ENCODE measurements at places on chromosomes 5 and 9.
A peak's percentile ranks its signal among the peaks of the same experiment; 100 is the strongest.

DNA sequence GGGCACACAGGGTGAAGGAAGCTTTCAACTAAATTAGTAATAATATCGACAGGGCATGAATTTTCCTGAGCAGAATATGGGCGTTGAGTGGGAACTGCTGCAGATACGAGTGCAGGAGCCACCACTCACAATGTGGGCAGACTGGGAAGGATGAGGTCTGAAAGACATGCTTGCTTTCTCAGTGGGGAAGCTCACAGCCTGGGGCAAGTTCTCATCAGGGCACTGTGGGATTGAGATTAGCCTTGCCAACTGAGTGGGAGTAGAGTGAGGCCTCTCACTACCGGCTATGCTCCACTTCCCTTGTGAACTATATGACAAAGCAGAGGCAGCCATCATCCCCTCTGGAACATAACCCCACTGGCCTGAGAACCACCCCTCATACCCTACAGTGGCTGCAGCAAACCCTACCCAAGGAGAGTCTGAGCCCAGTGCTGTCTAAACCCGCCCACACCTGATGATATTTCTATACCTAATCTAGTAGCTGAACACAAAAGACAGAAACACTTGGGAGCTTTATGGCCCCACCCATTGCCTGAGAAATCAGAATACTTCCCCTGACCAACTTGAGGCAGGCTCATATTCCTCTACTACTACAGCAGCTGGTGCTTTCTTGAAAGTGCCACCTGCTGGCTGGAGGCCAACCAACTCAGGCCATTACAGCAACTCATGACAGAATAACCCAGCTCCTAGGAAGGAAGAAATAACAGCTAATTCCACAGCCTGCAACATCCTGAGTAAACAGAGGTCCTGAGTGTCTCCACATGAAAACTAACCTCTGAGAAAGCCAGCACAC is 173.7 kb upstream of the SPEF2 start:
- DNase-seq = no peak

DNA sequence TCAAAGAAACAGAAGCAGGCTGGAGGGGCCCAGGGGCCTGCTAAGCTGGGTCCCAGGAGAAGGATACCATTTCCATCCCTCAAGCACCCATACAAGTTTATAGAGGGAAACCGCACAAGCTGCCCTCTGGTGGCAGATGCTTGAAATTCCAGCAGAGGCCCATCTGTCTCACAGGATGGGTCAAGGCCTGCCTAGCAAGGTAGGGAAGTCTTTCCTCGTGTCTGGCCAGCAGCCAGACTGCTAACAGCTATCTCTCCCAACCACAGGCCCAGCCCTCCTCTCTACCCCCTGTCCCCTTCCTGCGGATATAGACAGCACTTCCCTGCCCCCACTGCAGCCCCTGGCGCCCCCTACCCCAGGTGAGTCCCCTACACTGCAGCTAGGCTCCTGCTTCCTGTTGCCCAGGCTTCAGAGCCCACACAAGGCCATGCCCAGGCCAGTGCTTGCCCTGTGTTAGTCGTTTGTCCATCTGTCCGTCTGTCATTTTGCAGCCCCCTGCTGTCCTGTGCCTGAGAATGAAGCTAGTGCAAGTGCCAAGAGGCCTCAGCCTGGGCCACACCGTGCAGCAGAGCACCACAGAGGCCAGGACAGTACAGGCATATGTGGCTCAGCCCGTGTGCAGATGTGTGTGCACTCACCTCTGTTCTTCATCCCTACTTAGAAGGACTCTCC is 26.2 kb downstream of the TCF7 start:
- DNase-seq = peak; percentile 85

GRCh38 chr9:135343837-135344522 is 135.6 kb upstream of the PPP1R26 start:
- DNase-seq = peak; percentile 73

DNA sequence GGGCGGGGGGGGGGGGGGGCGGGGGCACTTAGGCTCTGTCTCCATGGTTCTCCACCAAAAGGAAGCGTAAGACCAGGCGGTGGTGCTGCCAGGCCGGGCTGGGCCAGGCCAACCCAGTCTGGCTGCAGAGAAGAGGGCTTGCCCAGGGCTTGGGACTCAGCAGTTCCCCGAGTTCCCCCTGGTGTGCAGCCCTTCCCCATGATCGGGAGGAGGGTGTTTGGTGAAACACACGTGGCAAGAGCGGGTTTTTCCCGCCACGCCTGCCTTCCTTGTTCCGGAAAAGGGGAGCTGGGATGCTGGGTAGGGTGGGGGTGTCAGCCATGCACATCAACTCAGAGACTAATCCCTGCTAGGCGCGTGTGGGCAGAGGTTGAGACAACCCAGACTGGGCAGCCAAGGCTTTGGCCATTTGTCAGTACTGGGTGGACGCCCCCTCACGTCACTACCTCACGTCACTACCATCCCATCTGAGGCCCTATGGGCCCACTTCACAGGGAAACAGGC is 32.9 kb downstream of the PRRX2 start:
- no peak for DNase-seq

DNA sequence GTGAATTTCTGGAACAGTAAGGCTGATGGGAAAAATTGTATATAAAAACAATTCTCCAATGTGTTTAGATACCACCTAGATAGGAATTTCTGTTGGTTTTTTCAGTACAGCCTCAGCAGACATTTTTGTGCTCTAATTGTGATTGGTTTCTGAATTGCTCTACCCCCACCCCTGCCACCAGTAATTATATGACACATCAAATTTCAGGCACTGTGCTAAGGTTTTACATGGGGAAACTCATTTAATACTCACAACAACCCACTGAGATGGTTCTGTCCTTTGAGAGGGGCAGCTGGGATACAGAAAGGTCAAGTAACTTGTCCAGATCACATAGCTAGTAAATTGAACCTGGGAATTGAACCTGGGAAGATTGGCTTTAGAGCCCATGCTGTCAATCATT is 288.0 kb downstream of the ARHGEF28 start:
- no peak for DNase-seq

DNA sequence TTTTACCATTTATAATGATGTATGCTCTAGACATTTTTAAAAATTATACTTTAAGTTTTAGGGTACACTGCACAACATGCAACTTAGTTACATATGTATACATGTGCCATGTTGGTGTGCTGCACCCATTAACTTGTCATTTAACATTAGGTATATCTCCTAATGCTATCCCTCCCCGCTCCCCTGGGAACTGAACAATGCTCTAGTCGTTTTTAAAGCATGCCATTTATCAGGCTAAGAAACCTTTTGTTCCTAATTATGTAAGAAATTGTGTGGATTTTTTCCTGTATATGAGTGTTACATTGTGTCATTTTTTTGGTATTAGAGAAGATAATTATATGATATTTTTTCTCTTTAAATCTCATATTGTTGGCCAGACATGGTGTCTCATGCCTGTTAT is 72.8 kb upstream of the SGCD start:
- no peak for DNase-seq

DNA sequence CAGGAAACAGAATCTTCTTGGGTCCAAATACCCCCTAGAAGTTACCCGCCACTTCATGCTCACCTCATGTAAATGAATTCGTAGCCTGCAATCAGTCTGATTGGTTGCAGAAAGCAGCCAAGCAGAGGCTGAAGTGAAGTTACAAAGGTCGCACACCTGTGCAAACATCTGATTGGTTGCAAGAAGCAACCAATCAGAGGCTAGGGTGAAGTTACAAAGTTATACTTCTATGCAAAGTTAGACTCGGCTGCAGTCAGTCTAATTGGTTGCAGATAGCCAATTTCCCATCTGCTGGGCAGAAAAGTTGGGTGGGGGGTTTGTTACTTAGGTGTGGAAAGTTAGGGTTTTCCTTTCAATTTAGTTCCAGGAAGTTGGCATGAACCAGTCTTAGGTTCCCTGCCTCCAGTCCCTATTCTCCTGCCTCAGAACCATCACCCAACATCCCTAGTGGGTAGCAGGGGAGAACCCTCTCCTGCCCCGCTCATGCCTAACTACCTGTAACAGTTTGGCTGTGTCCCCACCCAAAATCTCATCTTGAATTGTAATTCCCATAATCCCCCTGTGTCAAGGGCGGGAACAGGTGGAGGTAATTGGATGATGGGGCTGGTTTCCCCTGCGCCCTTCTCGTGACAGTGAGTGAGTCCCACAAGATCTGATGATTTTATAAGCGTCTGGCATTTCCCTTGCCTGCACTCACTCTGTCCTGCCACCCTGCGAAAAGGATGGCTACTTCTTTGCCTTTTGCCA is 1.2 kb upstream of the RUSC2 start:
- no peak for DNase-seq

DNA sequence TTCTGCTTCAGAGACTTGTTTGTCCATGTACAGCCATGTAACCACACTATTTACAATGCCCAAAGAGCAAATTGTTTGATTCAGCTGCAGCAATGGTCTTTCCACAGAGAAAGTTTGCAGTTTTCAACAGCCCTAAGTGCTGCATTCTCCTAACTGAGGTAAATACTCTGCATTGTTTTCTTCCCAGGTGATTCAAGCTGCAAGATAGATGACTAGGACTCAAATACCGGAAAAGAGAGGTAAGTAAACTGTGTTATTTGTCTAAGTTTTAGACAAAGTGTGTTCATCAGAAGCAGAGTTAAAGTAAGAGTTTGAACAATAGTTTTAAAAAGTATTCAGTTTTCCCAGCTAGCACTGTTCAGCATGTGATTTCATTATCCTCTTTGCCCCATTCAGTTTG is 1046.7 kb upstream of the C9orf72 start:
- DNase-seq = no peak

- no peak for DNase-seq
These were observed 19.1 kb downstream of the GFI1B start for GRCh38 chr9:132997591-132997990.

GRCh38 chr5:5404381-5404780 is 18.1 kb upstream of the ICE1 start:
- no peak for DNase-seq
